ENCODE measurements at places on chromosomes 13 and 19. TPM values are rescaled to one million over a fixed set of nuclear protein-coding genes. Genes with fewer than 3 reads are reported as not detected.

DNA sequence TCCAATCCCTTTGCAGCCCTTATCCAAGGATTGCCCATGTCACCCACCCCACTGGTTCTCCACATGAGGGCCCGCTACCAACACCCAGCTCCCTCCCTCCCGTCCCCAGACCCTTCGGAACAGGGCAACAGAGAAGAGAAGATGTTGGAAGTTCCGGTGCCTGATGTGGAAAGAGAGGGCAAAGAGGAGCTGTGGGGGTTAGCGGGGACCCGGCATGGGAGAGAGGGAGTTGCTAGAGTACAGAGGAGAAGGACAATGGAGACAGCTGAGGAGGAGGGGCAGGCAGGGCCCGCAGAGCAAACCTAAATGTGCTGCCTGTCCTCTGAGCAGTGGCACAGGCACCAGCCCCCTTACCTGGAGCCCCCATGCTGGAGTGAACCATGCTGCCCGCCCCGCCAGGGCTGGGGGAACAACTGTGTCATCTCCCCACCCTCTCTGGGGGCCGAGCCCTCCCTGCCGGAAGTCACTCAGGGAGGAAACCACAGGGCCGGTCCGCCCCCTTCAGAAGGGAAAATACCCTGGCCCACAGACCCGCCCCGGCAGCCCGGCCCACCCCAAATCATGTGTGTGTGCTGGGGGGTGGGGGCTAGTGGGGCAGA is at the start of gene POU2F2:
Gene POU2F2, minus strand, starts transcription at position 417 of the 599 bp plus-strand sequence. Its CDS starts 35 bp downstream, at position 382.
- peaks cover 20% of the 10 kb centered on the region for H3K4me1 ChIP-seq
- no peak for DNase-seq
- H3K27ac ChIP-seq: peak within 1 kb of the TSS; percentile 1
- H3K36me3 ChIP-seq: no peaks in the 10 kb centered on the region

- peaks cover 12% of the 10 kb centered on the region for H3K4me1 ChIP-seq
- H3K4me3 ChIP-seq: no peak overlapping the region
- no peak for DNase-seq
- H3K27ac ChIP-seq: peak overlapping the region; percentile 6
Measured at GRCh38 chr13:45297456-45298205, 43.4 kb downstream of the TPT1 start.

DNA sequence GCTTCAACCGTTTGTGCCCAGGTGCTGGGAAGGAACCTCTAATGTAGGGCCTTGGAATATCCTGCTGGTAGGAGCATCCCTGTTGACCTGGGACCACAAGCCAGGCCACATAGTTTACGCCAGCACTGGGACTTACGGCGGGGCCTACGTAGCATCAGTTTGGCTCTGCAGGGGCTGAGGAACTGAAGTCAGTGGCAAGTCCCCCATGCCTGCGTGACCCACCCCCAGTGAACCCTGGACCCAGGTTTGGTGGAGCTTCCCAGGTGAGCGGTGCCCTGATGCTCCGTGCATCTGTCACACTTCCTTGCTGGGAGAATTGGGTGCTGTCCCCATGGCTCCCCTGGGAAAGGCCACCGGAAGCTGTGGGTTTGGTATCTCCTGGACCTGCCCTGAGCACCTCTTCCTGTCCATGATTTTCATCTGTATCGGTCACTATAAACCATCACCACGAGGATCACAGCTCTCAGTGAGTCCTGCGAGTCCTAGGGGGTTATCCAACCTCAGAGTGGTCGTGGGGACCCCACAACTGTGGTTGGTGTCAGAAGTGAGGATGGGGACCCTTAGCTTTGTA is 9.9 kb downstream of the SIGLEC11 start:
- H3K36me3 ChIP-seq: no peaks in the 10 kb centered on the region
- peaks cover 3% of the 10 kb centered on the region for H3K27me3 ChIP-seq
- H3K27ac ChIP-seq: no peak overlapping the region
- DNase-seq: no peak
- no peak overlapping the region for H3K4me3 ChIP-seq

DNA sequence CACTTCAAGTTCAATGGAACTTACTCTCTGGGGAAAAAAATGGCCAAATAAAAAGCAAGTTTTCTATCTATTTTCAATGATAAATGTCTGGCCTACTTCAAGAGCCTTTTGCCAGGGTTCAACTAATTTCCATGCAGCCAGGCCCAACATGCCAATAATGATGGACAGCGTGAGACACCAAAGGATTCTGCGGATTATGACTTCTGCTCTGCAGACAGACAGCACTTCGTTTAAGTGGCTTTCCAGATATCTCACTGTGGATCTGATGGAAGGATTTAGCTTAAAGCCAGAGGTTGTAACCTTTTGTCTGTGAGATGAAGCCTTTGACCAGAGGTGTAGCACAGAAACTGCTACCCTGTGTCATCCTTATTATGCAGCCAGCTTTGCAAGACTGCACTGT is 614.2 kb downstream of the DCT start:
- DNase-seq: no peak
- H3K4me1 ChIP-seq: no peaks in the 10 kb centered on the region
- H3K36me3 ChIP-seq: no peaks in the 10 kb centered on the region
- H3K27ac ChIP-seq: no peak overlapping the region
- no peaks in the 10 kb centered on the region for H3K27me3 ChIP-seq

Gene LSM14A
- total RNA-seq: 137 TPM

Gene C19orf85
- not detected for total RNA-seq

Gene INAFM1
- total RNA-seq: 4.8 TPM

Gene SH2D3A
- 1.5 TPM for total RNA-seq

Gene PEG3
- total RNA-seq: not detected

Gene TEX26
- total RNA-seq: not detected
